ENCODE measurements at places on chromosomes 12 and 14. TPM values are rescaled to one million over a fixed set of nuclear protein-coding genes. Genes with fewer than 3 reads are reported as not detected.

GRCh38 chr14:95524706-95525512, 8.5 kb upstream of the SYNE3 start:
- no peak overlapping the region for H3K4me3 ChIP-seq
- H3K27ac ChIP-seq, result peak overlapping the region; percentile 52
- no peaks in the 10 kb centered on the region for H3K27me3 ChIP-seq

NUBPL gene
- 8.2 TPM for total RNA-seq

DNA sequence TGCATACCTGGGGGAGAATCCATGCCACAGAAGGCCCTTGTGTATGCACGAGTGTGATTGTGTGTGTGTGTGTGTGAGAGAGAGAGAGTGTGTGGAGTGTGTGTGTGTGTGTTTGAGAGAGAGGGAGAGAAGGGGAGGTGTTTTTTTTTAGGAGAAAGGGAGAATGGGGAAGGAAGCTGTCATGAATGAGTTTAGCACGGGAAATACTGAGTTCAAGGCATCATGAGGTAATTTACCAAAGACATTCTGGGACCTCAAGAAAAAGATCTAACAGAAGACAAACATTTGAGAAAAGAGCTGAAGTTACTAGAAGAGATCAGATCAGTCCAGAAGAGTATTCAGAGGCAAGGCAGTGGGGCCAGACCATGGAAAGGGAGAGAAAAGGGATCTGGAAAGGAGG, 157.1 kb downstream of the TTC7B start:
- no peak overlapping the region for H3K27ac ChIP-seq
- no peaks in the 10 kb centered on the region for H3K36me3 ChIP-seq
- H3K27me3 ChIP-seq, result no peaks in the 10 kb centered on the region
- H3K4me1 ChIP-seq, result no peaks in the 10 kb centered on the region
- H3K4me3 ChIP-seq, result no peak overlapping the region
- DNase-seq, result no peak

DNA sequence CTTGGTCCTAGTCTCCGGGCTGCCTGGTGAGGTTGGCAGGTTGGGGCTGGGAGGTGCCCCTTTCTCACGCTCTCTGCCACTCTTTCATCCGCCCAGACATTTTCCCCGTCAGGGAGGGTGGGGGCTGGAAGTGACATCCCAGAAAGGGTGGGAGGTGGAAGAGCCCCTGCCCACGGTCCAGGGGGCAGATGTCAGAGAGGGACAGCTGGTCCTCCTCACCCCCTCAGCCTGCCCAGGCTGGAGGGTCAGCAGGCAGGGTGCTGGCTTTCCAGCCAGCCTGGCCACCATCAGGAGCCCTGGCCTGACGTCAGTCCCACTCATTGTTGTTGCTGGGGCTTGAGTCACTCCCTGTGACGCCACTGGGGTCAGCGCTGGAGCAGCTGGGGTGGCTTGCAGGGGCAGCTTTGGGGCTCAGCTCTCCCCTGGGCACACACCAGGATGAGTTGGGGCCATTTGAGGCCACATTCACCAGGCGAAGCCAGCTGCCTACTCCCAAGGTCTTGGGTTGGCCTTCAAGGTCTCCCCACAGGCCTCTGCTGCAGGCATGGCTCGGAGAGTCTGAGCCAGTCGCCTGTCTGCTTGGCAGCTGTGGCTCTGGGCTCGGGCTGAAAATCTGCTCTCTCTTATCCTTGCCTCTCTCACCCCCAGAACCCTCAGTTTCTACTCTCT, 5.7 kb upstream of the ATG101 start:
- peaks cover 5% of the 10 kb centered on the region for H3K36me3 ChIP-seq
- peaks cover 3% of the 10 kb centered on the region for H3K4me1 ChIP-seq
- DNase-seq, result peak; percentile 79
- no peak overlapping the region for H3K4me3 ChIP-seq

- H3K27ac ChIP-seq, result no peak overlapping the region
- H3K36me3 ChIP-seq, result no peaks in the 10 kb centered on the region
- H3K4me1 ChIP-seq, result no peaks in the 10 kb centered on the region
- DNase-seq, result no peak
- H3K27me3 ChIP-seq, result no peaks in the 10 kb centered on the region
Observed at GRCh38 chr12:90080616-90081015, 372.0 kb upstream of the ATP2B1 start.

DNA sequence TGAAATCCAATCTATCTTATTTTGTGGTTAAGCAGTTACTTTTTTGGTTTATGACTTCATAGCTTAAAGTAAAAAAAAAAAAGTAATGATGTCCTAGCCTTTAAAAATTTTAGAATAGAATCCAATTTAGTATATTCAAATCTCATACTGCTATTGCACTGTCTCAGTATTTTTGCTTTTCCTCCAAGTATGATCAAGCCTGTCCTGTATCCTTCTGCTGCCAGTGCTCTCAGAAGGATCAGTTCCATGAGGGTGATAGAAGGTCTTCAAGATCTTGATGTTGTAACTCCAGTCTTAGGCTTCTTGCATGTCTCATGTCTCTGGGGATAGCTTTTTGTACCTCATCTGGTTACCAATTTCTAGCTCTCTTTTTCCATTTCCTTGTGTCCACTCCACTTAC, 324.2 kb upstream of the FAR2 start:
- no peaks in the 10 kb centered on the region for H3K4me1 ChIP-seq
- no peaks in the 10 kb centered on the region for H3K27me3 ChIP-seq
- no peak overlapping the region for H3K27ac ChIP-seq
- H3K4me3 ChIP-seq, result no peak overlapping the region

OTOGL gene
- total RNA-seq, result 0.22 TPM

- H3K27ac ChIP-seq, result no peak overlapping the region
- no peak overlapping the region for H3K4me3 ChIP-seq
- H3K4me1 ChIP-seq, result no peaks in the 10 kb centered on the region
- H3K36me3 ChIP-seq, result no peaks in the 10 kb centered on the region
- peak; percentile 73 for DNase-seq
Observed at GRCh38 chr14:106286697-106287290, 760.4 kb downstream of the TMEM121 start.

GRCh38 chr14:51334566-51334965, 94.5 kb downstream of the TMX1 start:
- no peaks in the 10 kb centered on the region for H3K27me3 ChIP-seq
- DNase-seq, result no peak
- no peaks in the 10 kb centered on the region for H3K4me1 ChIP-seq
- no peak overlapping the region for H3K27ac ChIP-seq

DNA sequence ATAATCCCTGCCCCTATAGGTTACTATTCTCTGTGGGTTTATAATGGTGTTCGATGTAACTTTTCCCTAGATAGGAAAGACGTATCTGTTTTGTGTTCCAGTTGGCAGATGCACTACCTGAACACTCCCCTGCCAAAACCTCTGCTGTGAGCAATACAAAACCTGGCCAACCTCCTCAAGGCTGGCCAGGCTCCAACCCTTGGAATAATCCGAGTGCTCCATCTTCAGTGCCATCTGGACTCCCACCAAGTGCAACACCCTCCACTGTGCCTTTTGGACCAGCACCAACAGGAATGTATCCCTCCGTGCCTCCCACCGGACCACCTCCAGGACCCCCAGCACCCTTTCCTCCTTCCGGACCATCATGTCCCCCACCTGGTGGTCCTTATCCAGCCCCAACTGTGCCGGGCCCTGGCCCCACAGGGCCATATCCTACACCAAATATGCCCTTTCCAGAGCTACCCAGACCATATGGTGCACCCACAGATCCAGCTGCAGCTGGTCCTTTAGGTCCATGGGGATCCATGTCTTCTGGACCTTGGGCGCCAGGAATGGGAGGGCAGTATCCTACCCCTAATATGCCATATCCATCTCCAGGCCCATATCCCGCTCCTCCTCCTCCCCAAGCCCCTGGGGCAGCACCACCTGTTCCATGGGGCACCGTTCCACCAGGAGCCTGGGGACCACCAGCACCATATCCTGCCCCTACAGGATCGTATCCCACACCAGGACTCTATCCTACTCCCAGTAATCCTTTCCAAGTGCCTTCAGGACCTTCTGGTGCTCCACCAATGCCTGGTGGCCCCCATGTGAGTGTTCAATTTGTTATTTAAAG, 11.3 kb downstream of the MAPK1IP1L start:
- H3K4me1 ChIP-seq, result no peaks in the 10 kb centered on the region
- H3K27me3 ChIP-seq, result no peaks in the 10 kb centered on the region
- peaks cover 11% of the 10 kb centered on the region for H3K36me3 ChIP-seq
- no peak overlapping the region for H3K4me3 ChIP-seq
- peak; percentile 5 for DNase-seq

TMEM132D gene
- total RNA-seq, result 0.34 TPM

CHMP4A gene
- 112 TPM for total RNA-seq

LRRK2 gene
- 232 TPM for total RNA-seq

GRCh38 chr12:49301760-49302159, 6.8 kb downstream of the PRPH start:
- H3K4me1 ChIP-seq, result peaks cover 17% of the 10 kb centered on the region
- no peak for DNase-seq
- no peak overlapping the region for H3K27ac ChIP-seq
- no peaks in the 10 kb centered on the region for H3K36me3 ChIP-seq
- peaks cover 10% of the 10 kb centered on the region for H3K27me3 ChIP-seq

GRCh38 chr12:85955127-85955526, 81.0 kb downstream of the NTS start:
- no peaks in the 10 kb centered on the region for H3K36me3 ChIP-seq
- no peak overlapping the region for H3K27ac ChIP-seq
- no peak overlapping the region for H3K4me3 ChIP-seq
- no peaks in the 10 kb centered on the region for H3K4me1 ChIP-seq
- no peak for DNase-seq
- no peaks in the 10 kb centered on the region for H3K27me3 ChIP-seq

TAMALIN gene
- 52.3 TPM for total RNA-seq

DNA sequence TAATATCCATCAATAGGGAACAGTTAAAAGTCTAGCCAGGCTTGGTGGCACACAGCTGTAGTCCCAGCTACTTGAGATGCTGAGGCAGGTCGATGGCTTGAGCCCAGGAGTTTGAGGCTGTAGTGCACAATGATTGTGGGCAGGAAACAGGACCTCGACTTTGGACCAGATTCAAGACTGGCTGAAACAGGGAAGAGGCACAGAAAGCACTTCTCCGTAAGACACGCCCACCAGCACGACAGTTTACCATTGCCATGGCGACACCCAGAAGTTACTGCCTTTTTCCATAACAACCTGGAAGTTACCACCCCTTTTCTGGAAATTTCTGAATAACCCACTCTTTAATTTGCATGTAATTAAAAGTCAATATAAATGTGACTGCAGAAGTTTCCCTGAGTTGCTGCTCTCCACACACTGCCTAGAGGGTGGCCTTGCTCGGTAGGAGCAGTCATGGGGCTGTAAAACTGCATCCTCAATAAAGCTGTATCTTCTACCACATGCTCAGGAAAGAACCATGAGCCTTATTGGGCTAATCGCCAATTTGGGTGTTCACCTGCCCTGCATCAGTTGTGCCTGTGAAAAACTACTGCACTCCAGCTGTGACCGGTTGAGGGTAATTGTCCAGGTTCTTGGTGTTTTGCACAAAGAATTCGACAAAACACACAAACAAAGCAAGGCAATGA, 4.6 kb upstream of the LRRC23 start:
- peak; percentile 54 for DNase-seq
- H3K4me3 ChIP-seq, result no peak overlapping the region
- no peaks in the 10 kb centered on the region for H3K36me3 ChIP-seq
- peaks cover 12% of the 10 kb centered on the region for H3K4me1 ChIP-seq

SERPINA12 gene
- total RNA-seq, result not detected

DNA sequence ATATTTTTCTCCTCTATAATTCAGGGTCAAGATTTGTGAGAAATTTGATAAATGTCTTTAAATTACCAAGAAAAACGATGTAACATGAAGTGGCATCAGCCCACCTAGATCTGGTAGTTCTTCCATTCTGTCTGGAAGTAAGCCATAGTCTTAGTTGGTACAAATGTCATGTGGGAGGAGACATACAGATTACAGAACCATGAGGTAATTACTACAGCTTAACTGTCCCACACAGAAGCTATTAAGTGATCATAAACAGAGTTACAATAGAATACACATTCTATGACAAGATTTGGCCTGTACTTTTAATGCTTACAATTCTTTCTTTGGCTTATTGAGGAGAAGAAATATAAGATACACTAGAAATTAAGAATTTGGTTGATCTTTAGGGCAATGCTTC, 13.7 kb upstream of the SIX1 start:
- H3K4me3 ChIP-seq, result no peak overlapping the region
- DNase-seq, result no peak
- H3K27ac ChIP-seq, result no peak overlapping the region
- peaks cover 3% of the 10 kb centered on the region for H3K4me1 ChIP-seq
- H3K36me3 ChIP-seq, result no peaks in the 10 kb centered on the region

TRIM9 gene
- total RNA-seq, result 0.54 TPM

DNA sequence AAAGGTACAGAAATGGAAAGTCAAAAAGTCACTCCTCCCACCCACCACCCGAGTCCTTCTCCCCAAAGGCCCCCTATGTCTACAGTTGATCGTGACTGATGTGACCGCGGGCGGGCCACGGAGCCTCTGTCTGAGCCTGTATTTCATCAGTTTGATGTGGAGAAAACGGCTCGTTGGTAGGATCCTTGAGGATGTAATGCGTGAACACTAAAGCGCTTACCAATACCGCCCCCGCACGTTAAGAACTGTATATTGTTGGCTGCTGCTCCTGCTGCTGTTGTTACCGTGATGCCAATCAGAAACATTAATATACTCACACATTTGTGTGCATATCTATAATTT, 24.6 kb upstream of the UBC start:
- H3K27me3 ChIP-seq, result no peaks in the 10 kb centered on the region
- H3K4me1 ChIP-seq, result peaks cover 29% of the 10 kb centered on the region
- H3K4me3 ChIP-seq, result peak overlapping the region; percentile 54
- peak; percentile 87 for DNase-seq
- peak overlapping the region; percentile 86 for H3K27ac ChIP-seq
- no peaks in the 10 kb centered on the region for H3K36me3 ChIP-seq

TWF1 gene
- 49.4 TPM for total RNA-seq

TMTC3 gene
- total RNA-seq, result 15.7 TPM

AGAP2 gene
- 5.3 TPM for total RNA-seq

DNA sequence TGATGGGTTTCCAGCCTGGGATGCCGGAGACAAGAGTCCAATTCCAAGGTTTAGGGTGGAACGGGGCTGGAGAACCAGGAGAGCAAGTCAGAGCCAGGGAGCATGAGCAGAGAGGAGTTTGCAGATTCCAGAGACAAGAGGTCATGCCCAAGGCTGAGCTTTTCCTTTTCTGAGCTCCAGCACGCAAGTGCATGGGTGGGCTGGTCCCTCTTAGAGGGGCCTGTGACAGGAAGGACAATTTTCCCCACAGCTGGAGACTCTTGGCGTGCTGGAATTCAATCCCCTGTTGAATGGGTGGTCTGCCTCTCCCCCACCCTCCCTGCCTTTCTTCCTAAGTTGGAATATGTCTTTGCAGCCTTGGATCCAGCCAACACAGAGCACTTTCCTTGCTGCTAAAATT, 431.9 kb downstream of the BCL11B start:
- H3K36me3 ChIP-seq, result no peaks in the 10 kb centered on the region
- no peaks in the 10 kb centered on the region for H3K27me3 ChIP-seq
- DNase-seq, result no peak
- H3K4me3 ChIP-seq, result no peak overlapping the region

C12orf60 gene
- 0.46 TPM for total RNA-seq

IRAK3 gene
- total RNA-seq, result 40.4 TPM

- DNase-seq, result peak; percentile 36
- H3K36me3 ChIP-seq, result no peaks in the 10 kb centered on the region
- peak overlapping the region; percentile 13 for H3K4me3 ChIP-seq
- no peak overlapping the region for H3K27ac ChIP-seq
- H3K27me3 ChIP-seq, result no peaks in the 10 kb centered on the region
- no peaks in the 10 kb centered on the region for H3K4me1 ChIP-seq
Observed at GRCh38 chr12:107912421-107913004, 138.0 kb downstream of the ASCL4 start.
